NCI-H774 (cell line): ENCODE measurements at places on chromosomes 5 and 9.
A peak's percentile ranks its signal among the peaks of the same experiment; 100 is the strongest.

DNA sequence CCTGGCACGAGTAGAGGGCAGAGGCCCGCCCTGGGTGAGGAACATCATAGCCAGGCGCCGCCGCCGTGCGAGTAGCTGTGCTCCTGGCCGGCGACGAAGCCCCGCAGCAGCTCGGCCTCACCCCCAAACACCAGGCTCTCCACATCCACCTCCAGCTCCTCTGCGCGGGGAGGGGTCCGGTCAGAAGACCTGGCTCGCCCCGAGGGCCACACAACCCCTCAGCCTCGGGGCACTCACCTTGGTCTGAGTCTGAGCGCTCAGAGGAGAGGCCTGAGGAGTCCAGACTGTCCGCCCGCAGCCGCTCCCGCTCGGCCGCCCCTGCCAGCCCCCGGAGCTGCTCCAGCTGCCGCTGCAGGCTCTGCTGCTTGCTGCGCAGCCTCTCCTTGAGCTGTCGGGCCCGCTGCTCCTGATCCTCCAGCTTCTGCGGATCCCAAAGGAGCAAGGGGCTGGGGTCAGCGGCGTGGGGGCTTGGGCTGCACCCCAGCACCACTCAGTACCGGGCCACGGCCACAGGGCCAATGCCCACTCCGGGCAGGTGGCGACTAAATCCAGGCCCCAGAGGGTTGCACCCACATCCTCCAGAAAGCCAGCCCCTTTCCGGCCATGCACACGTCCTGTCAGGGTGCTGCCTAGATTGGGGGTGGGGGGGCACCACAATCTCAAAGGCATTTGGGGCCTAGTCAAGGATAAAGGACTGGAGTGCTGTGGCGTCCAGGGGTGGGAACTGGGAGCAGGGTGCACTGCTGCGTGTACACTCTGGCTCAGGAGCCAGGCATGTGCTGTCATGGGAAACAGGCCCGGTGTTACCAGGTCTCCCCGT is 3.9 kb downstream of the MXD3 start:
- no peak for DNase-seq

DNA sequence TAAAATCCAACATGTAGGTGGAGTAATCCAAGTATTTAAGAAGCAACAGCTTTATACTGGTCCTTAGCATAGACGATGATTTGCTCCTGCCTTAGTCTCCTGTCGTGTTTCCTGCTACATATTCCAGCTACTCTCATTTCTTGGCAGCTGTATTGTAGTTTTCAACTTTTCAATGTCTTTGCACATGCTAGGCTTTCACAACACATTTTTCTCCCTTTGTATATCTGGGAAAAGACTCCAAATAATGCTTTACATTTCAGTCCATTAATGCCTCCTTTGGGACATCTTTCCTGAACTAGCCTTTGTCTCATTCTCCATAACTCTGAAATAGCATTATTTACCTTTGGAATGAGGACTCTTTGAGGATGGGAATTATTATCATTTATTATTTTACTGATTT is 508.0 kb downstream of the PTPRD start:
- no peak for DNase-seq

- no peak for DNase-seq
Observed at GRCh38 chr5:127567026-127567768, 49.8 kb downstream of the PRRC1 start.

DNA sequence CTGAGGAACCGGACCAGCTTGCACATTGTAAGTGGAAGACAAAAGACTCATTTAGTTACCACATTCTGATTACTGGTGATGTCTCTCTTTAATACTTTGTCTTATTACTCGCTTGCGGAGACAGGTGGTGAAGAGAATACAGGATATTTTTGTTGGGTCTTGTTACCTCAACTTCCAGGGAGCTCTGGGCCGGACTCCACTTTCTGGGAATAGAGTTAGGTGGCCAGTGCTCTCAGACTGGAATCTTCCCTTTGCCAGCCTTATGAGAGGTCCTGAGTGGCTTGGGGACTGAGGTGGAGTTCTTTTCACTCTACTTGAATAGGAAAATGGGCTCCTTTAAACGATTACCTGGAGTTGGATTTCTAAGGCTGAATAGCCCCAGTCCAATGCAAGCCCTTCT is 33.3 kb upstream of the SPRY4 start:
- no peak for DNase-seq

DNA sequence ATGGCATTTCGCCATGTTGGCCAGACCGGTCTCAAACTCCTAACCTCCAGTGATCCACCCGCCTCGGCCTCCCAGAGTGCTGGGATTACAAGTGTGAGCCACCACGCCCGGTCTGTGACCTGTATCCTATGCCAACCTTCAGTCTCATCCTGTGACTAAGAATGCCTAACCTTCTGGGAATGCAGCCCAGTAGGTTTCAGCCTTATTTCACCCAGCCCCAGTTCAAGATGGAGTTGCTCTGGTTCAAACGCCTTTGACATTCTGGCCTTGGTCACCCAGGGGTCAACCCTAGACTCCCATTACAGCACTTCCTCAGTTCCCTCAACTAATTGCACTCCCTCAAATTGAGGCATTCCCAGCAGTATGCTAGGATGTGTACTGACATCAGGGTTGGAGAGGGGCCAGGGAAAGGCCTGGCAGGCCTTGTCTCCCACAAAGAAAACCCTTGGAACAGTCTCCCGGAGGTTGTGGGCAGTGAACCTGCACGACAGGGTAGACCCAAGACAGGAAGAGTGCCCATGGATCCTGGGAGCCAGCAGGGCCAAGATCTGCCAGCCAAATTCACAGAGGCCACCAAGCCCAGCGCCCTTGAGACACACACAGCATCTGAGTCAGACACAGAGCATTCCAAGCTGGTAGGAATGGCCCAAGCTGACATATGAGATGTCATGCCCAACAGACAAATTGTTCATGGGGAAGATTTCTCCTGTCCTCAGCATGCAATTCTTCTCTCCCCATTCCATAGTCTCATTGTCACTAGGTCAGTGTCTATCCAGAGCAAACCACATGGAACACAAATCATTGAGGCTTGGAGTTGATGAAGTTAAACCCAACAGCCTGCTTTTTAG is 24.9 kb upstream of the SMU1 start:
- no peak for DNase-seq

- no peak for DNase-seq
Observed at GRCh38 chr5:56078278-56079156, 83.8 kb upstream of the IL6ST start.

GRCh38 chr5:14906628-14907027 is 35.0 kb upstream of the ANKH start:
- DNase-seq, result no peak

DNA sequence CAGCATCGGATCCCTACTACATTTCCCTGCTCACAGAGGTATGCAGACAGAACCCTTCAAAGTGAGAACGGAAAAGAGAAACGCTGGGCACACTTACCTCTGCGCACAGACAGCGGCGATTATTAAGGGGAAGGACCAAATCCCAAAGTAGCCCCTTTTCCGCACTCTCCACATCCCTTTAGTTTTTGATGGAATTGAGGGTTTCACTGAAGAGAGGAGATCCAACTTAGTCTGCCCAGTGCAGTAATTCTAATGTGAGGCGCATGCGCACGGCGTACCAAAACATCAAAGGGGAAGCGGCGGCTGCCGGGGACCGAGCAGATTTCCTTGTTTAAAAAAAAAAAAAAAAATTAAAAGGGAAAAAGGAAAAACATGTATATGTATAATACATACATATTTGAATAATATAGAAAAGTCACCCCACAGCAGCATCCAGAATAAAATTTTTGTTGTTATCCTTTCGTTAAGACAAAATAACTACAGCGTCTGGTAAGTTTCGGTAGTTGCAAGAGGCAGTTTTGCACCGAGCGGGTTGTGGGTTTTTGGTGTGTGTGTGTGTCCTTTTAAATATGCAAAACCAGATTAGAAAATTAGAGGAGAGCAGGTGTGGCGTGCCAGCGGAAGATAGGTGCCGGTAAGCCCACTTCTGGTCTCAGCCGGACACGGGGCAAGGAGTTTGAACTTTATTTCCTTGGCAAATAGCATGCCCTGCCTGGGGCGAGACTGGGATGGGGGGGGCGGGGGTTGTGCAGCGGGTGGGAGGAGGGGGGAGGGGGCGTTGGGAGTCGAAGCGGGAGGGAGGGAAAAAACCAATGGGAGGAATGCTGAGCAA is at the start of gene GABRB2:
TSS of gene GABRB2 (minus strand) at position 256 of the 832 bp plus-strand sequence. CDS start at position 174, 82 bp downstream.
- peak; percentile 56 for DNase-seq

- DNase-seq, result no peak
Observed at GRCh38 chr5:72709341-72709740, 107.1 kb upstream of the TNPO1 start.

DNA sequence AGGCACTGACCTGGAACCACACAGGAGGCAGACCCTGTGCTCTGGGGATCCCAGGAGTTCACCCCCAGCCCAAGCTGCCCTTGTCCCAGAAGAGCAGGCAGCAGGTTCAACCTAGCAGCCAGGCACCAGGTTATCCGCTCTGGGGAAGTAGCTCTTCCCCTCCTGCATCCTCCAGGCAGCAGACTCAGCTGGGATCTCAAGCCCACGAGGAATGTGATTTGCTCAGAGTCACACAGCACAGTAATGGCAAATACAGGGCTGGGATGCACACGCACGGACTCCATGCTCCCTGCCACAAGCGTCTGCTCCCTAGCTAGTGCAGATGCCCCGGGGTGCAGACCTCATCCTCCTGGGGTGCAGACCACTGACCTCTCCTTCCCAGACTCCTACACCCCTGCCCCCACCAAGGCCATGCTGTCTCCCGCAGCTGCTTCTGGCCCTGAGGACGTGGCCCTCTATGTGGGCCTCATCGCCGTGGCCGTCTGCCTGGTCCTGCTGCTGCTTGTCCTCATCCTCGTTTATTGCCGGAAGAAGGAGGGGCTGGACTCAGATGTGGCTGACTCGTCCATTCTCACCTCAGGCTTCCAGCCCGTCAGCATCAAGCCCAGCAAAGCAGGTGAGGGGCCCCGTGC is 25.5 kb downstream of the HK3 start:
- DNase-seq, result no peak

- no peak for DNase-seq
Observed at GRCh38 chr5:19179571-19179970, 808.4 kb downstream of the CDH18 start.

DNA sequence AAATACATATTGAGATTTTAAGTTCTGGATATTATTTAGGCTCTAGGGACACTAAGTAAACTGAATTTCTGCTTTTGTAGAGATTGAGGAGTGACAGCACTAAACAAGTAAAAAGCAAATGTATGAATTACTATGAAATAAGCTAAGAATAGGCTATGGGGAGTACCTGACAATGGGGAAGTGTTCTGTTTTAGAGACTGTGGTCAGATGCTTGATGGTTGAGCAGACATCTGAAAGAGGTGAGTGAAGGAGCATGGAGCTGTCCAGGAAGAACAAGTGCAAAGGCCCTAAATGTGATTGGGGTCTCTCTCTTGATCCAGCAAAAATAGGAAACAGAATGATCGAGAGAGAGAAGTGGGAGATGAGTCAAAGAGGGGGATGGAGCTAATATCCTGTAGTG is 111.7 kb downstream of the JAKMIP2 start:
- DNase-seq, result no peak

DNA sequence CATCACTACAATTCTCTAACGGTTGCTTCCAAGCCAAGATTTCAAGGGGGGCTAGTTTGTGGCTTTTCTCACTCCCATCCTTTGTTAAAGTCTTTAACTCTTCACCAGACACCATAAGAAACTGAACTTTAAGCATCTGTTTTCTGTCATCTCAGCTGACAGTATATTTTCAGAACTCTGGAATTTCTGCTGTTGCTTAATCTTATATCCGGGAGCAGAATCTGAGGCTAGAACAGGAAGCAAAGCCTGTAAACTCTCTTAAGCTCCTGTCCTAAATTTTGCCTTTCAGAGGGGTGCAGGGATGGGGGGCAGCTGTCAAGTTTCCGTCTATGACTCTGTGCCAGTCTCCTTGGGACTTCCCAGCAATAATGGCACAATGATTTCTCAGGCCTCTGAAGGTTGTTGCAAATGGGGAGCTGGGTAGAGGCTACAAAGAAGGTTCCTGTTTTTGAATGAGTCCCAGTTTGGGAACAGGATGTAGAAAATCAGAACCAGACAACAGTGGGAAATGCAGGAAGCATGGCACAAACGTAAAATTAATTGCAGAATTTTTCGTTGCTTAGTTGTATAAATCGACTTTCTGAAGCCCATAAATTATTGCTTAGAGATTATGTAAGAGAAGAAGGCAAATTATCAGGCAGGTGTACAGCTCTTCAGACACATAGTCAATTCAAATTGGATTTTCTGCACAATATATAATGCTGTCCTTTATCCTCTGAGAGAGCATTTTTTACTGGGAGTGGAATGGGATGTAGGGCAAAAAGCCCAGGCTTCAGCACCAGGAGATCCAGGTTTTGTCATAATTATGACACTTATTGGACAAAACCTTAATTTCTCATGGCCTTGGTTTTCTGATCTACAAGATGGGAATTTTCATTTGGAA is 430.9 kb downstream of the DMAC1 start:
- DNase-seq, result no peak

DNA sequence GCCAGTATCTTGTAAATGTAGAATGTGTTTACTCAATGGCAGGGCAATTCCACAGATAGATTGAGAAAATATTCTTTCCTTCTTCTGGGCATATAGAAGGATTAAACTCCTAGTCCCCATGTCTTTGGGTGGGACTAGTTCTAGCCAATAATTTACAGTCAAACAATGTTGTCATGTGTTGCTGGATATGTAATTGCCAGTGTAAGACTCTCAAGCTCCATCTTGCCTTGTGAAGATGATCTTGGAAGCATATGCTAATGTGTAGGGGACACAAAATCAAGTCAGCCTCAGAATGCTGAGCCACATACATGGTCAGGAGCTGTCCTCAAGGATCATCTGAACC is 386.9 kb downstream of the CETN3 start:
- no peak for DNase-seq

GRCh38 chr5:81755320-81755719 is 4.4 kb upstream of the SSBP2 start:
- no peak for DNase-seq

GRCh38 chr5:166716856-166717492 is 1574.5 kb upstream of the WWC1 start:
- DNase-seq, result peak; percentile 17

DNA sequence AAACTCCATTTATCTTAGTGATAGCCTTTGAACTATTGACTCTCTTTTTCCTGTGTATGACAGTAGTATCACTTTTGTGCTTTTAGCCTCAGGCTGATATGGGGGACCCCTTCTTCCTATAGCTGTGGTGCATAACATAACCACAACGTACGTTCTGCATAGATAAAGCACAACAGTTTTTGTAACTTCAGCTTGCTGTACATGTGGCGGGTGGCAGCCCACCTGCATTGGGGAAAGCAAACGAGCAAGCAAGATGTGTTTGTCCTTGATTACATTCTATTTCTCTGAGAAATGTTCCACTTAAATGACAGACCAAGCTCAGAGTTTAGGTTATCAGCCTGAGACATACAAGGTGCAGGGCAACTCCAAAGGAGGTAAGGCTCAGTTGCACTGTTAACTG is 309.4 kb downstream of the KDM4C start:
- no peak for DNase-seq

DNA sequence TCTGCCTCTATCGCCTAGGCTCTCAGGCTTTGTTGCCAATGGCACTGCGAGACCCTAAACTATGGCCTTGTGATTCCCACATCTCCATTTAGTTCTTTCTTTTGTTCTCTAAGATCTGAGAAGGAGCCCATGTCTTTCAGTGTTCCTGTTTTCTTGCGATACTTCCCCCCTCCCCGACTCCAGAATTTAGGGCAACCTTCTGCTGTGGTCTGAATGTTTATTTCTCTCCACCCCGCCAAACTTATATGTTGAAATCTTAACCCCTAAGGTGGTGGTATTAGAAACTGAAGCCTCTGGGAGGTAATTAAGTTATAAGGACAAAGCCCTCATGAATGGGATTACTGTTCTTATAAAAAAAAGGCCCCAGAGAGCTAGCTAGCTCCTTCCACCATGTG is 6.4 kb downstream of the TMC1 start:
- no peak for DNase-seq

- DNase-seq, result no peak
Observed at GRCh38 chr9:14752871-14753270, 30.3 kb upstream of the CER1 start.

GRCh38 chr9:134177624-134178393 is 13.4 kb upstream of the RNU6ATAC start:
- DNase-seq, result no peak
